CD8-positive, alpha-beta T cell (primary cell): ENCODE measurements at places on chromosomes 13 and 19.

- DNase-seq, result no peak
Measured at GRCh38 chr19:2335848-2336247, 7.4 kb downstream of the SPPL2B start.

DNA sequence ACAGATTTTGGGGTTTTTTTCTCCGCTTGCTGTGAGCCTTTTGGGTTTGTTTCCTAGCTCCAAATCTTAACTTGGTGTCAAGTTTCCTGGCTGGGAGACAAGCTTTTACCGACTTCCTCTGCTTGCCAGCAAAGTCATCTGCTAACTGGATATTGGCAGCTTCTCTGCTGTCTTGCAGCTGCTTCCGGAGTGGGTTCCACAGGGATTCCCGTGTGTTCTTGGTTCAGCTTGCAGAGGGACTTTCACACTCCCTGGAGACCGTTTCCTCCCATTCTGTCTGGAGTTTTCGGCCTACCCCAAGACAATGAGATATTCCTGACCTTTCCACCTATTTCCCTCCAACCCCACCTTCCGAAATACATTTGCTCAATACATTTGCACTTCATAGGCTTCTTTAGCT is 2.2 kb upstream of the COLGALT1 start:
- no peak for DNase-seq

DNA sequence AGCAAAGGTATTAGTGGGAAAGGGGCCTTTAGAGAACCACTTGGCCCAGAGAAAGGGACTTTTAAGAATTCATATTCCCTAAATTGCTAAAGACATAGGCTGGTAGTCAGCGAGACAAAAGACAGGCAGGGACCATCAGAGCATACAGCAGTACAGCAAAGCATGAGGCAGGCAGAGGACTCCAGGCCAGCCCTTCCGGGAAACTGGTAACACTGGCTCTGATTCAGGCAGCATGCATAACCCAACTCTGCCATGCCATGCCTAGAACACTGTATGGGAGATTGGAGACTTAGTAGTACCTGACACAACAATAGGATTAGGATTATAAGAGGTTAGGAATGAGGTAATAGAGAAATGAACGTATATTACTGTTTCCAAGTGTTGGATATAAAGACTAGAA is 34.9 kb downstream of the CAB39L start:
- no peak for DNase-seq

- DNase-seq, result no peak
Measured at GRCh38 chr13:109026266-109026665, 396.9 kb downstream of the MYO16 start.

DNA sequence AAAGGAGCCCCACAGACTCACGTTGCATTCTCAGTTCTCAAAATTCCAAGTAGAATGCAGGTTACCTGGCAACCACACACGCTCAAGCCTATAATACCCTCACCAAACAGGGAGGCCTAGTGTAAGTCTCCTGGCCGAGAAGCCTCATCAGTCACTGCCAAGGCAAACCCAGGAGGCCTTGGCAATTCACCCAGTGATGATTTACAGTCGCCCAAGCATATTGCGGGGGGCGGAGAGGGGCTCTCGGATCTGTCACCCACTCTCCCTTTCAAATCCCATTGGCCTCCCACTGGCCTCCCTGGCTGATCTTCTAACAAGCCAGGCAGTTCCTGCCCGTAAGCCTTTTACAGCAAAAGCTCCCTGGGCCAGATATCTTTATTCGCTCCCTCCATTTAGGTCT is 1.1 kb downstream of the AKAP8L start:
- DNase-seq, result no peak

- no peak for DNase-seq
Measured at GRCh38 chr13:110250258-110250891, 56.6 kb downstream of the COL4A1 start.

GRCh38 chr19:1747285-1748114 is 5.8 kb upstream of the ONECUT3 start:
- DNase-seq, result peak; percentile 55

- no peak for DNase-seq
Measured at GRCh38 chr13:76929851-76930374, 18.4 kb upstream of the ACOD1 start.

GRCh38 chr13:30900436-30900835 is 5.6 kb upstream of the MEDAG start:
- DNase-seq, result no peak

DNA sequence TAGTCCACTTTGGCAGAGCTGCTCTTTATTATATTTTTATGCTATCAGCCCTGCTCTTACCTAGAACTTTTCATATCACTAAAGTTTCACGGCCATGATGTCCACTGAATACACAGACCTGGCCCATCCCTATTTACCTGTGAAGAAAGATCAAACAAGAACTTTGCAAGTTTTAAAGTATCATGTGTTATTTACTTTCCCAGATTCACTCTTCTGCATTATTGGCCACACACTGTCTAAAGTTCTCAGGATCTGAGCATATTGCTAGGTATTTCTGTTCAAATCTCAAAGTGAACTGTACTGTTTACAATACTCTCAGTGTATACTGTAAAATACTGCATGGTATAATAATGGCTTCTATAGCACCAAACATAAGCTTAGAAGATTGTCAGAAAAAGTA is 405.2 kb downstream of the KLF12 start:
- DNase-seq, result no peak

DNA sequence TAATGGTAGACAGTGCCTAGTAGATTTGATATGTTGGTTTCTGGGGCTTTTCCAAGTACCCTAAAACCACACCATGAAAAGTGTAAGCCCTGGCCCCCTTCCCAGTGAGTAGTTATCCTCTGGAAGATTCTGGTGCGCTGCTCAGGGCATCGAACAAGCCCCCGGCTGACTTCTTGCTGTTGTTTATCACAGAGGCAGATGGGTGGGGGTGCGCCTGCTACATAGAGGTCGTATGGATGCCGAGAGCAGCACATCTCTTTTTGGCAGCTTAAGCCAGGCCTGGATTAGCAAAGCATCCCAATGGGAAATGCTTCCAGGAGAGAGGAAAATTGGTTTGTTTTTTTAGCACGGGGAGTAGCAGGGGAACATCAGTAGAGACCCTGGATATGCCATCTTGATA is 26.3 kb upstream of the SPATA13 start:
- DNase-seq, result no peak

DNA sequence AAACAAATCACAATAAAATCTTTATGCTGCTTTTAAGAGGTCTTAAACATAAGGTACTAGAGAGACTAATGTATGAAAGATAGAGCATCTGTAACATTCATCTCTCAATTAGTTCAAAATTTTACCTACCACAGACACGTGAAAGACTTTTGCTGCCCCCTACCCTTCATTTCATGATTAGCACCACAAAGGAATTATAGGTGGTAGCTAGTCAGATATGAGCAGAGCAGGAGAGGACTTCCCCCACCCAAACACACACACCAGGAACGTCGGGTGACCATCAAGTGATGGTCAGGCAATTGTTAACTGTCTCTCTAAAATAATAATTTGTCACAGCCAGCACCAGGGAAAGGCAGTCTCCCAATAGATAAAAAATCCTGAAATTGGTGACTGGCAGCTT is 1531.7 kb upstream of the SPRY2 start:
- DNase-seq, result no peak
